ENCODE measurements at places on chromosomes 2 and 18.
A peak's percentile ranks its signal among the peaks of the same experiment; 100 is the strongest.

DNA sequence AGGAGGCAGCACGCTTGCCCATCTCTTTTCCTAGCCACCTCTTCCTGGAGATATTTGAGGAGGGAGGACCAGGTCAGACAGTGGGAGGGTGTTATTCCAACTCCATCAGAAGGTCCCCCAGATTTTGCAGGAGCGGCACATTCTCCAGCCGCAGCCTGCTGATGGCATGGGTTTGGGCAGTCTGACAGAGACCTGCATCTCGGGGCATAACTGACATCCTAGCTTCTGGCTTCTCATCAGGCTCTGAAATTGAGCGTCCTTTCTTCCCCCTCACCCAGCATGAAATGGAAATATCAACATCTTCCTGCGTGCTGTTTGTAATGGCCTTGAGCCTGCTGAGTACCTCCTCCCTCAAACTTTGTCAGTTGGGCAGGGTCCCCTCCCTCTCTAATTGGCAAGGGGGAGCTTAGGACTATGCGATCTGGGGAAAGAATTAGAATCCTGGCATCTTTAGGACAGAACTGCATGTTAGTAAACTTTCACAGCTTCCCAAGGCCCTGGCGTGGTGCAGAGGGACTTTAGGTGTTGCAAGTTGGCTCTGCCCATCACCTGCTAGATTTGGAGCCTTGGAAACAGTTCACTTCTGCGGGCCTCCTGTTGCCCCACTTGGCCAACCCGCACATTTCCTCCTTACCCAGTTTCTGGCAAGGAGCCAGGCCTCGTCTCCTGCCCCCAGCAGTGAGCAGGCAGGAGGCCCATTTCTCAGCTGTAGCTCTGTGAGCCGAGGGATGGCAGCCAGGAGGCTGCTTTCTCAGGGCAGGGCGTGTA lies 2.2 kb downstream of the ITM2C start:
- DNase-seq = no peak

DNA sequence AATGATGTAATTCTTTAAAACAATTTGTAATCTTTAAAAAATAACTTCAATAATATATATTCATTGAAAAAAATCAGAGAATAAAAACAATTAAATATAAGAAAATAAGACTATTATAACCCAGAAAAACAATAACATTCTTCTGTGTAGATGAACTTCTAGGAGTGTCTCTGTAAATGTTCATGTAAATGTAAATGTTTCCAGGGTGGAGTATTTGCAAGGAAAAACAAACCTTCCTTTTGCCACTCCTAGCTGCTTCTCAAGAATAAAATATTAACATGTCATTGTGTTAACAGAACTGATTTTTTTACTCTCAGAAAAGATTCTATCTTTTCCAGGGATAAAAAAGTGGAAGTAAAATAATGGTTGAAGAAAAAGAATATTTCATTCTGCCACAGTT lies 431.9 kb downstream of the PLCL1 start:
- DNase-seq = no peak

DNA sequence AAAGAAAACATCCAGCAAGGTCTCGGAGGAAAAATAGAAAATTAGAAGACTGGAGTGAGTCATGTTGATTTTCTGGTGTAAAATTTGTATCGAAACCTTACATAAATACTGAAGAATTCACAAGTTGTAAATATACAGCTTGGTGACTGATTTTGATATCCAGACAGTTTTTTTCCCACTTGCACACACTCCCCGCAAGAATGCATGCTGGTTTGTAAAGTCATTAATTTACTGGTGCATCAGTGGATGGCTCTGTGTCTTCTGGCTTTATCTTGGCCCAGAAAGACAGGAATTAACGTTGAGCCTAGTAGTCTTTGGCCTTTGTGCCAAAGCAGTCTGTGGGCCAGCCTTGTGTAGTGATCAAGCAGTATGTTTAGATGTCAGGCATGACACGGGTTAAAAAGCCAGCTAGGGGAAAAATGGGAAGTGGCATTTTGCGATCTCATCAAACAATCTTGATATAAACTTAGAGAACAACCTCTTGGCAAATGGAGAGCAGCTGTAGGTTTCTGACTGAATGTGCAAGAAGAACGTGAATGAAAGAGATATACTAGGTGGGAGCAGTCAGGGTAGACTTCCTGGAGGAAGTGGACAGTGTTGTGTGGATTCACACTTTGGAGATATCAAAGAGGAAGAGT lies 22.7 kb upstream of the CASP8 start:
- DNase-seq = no peak

GRCh38 chr18:63378919-63379638 lies 12.1 kb upstream of the KDSR start:
- DNase-seq = no peak

DNA sequence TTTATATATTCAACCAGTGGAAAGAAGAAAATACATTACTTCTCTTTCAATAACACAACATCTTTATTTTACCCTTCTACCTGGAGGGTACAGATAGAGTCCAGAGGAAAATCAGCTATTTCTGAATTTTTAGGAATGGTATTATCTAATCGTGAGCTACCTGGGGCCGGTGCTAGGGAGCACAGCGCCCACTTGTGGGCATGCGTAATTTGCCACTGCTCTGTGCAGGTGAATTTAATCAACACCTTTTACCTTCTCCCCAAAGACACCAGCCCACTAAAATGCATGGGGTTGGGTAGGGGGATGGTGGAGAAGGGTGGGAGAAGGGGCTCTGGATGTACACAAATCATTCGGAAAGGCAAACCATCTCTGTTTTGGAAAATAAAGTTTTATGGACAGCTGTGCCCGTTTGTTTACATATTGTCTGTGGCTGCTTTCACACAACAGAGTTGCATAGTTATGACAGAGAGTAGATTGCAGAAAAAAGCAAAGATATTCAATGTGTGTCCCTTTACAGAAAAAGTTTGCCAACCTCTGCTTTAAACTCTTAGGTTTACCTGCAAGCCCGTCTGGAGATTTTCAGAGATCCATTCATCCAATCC lies 51.5 kb upstream of the DCC start:
- no peak for DNase-seq

DNA sequence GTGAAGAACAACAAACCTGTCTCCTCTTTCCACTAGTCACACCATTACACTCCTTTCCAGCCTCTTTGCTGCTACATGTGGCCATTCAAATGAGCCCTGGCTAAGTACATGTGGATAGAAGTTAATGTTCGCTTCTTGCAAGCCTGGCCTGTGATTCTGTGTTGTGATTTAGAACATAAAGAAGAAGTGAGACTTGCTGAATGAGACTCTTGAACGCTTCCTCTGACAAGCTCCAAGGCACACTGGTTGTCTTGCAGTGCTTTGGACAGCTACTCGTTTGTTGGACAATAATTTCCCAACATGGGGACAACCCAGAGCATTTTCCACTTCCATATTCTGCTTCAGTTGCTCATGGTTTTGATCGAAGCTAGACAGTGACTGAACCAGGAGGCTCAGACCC lies 57.3 kb downstream of the CCDC74A start:
- no peak for DNase-seq

GRCh38 chr18:2547477-2548087 lies 23.7 kb downstream of the METTL4 start:
- DNase-seq = peak; percentile 45

DNA sequence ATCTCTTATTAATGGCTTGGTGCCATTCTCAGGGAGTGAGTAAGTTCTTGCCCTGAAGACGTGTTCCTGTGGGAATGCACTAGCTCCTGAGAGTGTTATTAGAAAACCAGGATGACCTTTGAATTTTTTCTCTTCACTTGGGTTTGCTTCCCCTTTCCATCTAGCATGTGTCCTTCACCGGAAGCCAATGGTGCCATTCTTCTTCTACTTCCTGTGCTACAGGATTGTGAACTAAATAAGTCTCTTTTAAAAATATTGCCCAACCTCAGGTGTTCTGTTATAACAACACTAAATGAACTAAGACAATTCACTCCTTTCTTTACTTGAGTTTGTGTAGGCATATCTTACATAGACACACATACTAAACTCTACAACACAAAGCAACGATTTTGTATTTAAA lies 447.0 kb downstream of the SOX11 start:
- no peak for DNase-seq

DNA sequence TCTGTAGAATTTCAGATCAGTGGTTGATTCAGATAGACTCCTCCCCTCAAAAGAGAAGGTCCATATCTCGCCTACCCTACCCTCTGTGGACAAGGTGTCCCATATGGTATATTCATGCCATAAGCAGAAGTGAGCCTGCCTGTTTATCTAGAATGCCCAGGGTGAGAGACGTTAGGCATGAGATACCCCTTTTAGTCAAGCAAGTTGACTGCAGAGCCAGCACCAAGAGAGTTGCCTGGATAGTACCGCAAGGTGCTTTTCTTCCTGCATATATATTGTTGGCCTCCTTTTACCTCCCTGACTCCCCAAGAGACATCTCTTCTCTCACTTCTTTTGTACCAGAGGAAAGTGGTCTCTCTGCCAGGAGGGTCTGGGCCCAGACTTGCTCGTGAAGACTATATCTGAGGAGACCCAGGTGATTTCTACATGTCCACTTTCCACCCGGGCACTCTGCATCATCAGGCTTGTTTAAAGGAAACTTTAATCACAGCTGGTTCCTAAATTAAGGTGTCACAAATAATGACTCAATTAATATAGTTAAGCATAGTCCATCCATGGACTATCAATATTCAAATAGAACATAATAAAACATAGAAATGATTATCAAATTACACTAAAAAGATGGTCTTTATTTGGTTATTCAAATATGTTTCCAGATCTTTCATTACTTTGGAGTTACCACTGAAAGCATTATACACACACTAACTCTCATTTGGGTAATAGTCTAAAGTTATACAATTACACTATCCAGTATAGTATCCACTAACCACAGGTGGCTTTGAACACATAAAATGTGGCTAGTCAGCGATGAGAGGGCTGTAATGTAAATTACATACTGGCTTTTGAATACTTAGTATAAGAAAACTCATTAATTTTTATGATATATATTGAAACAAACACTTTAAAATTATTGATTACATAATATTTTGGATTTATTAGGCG lies 4.1 kb downstream of the ITGA4 start:
- DNase-seq = no peak

DNA sequence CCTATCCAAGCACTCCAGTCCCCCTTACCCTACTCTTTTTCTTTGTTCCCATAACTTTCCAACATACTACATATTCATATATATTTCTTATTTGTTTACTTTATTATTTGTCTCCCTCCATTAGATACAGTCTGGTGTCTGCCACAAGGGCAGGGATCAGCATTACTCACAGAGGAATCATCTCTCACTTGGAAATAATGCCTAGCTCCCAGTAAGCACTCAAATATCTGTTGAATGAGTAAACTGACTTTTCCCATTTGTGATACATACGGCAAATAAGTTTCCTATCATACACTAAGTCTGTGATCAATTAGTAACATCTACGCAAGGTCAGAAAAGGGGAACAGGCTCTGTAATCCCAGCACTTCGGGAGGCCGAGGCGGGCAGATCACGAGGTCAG lies 18.7 kb downstream of the C1D start:
- no peak for DNase-seq

DNA sequence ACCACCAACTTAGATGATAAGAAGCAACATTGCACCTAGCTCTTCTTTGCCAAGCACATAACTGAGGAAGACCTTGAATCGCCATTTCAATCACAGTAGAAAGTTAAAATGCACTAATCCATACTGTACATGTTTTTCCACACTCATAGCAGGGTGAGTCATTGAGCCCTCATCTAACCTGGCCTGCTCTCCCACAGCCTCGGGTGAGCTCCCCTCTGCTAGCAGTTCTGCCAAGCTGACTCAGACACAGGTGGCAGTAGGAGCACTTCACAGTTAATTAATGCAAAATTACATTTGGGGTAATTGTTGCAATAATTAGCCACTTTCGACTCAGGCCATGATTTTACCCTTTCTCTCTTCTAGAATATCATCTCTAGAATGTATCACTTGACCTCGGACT lies 1632.8 kb upstream of the CELF4 start:
- no peak for DNase-seq

- no peak for DNase-seq
Observed at GRCh38 chr2:120406566-120406965, 60.6 kb downstream of the INHBB start.

GRCh38 chr2:131039908-131040660 lies 53.2 kb downstream of the FAM168B start:
- no peak for DNase-seq

DNA sequence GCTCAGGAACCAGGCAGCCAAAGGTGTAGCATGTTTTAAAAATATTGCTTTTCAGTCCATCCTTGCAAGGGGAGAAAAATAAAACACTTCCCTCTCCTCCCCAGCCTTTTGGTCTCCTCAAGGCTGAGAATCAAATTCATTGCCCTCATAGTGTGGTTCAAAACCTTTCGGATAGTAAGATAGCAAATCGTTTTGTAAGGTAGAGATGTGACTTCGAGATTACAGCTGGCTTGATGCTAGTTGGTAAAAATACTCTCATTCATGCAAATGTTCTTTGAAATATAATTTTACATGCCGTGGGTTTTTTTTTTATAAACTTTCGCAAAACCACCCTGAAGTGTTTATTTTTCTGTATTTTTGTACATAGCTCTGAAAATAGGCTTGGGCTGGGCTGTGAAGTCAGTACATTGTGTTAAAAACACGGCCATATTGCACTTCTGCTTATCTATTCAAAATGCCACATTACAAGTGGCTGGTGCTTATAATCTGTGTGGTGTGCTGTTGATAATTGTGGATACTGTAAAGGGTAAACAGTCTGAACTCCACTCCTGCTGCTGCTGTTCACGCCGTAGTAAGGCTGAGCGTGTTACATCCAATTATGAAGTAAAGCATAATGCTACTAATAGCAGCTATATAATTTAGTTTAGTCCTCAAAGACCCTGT lies 172.0 kb upstream of the SIX3 start:
- peak; percentile 22 for DNase-seq

DNA sequence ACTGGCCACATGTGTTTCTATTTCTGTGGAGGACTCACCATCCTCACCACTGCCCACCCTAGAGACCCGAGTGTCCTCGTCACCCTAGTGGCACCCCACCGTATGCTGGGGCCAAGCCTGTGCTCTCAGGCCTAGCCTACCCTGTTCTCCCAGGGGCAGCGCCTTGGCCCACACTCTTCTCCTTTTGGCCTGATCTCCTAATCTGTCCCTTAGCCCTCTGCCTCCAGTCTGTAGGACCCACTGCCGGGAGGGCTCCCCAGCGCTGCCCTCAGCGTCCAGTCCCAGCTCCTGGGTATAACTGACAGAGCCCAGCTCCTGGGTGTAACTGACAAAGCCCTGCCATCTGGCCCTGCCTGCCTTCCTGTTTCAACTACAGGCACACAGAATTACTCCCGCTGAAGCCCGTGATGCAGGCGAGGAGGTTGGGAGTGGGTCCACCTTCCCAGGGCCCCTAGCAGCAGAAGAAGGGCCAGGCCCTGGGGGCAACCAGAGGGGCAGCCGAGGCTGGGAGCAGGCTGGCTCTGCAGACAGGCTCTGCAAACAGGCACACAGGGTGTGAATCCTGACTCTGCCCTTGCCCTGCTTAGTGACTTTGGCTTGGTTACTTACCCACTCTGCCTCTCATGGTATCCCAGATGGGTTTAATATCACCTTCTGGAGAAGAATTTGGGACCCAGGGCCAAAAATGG lies 25.6 kb upstream of the PTMA start:
- DNase-seq = peak; percentile 67

GRCh38 chr2:221972813-221973478 lies 325.9 kb downstream of the PAX3 start:
- no peak for DNase-seq
